H7 (cell line): ENCODE measurements at places on chromosomes 3 and 15. TPM values are rescaled to one million over a fixed set of nuclear protein-coding genes. Genes with fewer than 3 reads are reported as not detected.

IGDCC3 gene
- 38.3 and 39.7 TPM in 2 replicates for total RNA-seq

SLCO2A1 gene
- total RNA-seq: 0.33 and 2.4 TPM in 2 replicates

RTP4 gene
- not detected in 2 replicates for total RNA-seq

ADGRG7 gene
- total RNA-seq: not detected in 2 replicates

LDHAL6B gene
- total RNA-seq: not detected in 2 replicates

PIF1 gene
- 100 and 124 TPM in 2 replicates for total RNA-seq

KLHL6 gene
- 0.33 and 0.69 TPM in 2 replicates for total RNA-seq

CYP1A1 gene
- total RNA-seq: 0.45 and 0.78 TPM in 2 replicates

TMCO5A gene
- not detected in 2 replicates for total RNA-seq

COLQ gene
- 0.52 and 1.00 TPM in 2 replicates for total RNA-seq

CLDN18 gene
- total RNA-seq: 0.14 TPM in 1 of 2 replicates, not detected in the other

COMMD4 gene
- 125 and 169 TPM in 2 replicates for total RNA-seq

KCTD6 gene
- 22.9 and 24.7 TPM in 2 replicates for total RNA-seq

CLDN1 gene
- total RNA-seq: 0.62 and 0.67 TPM in 2 replicates

COL6A5 gene
- total RNA-seq: not detected in 2 replicates

ACP3 gene
- 0.62 and 2.5 TPM in 2 replicates for total RNA-seq

FYCO1 gene
- total RNA-seq: 4.9 and 7.5 TPM in 2 replicates

APEH gene
- 236 and 260 TPM in 2 replicates for total RNA-seq

POLQ gene
- 9.4 and 13.3 TPM in 2 replicates for total RNA-seq

NPHP3 gene
- total RNA-seq: 8.1 and 15.6 TPM in 2 replicates

MASP1 gene
- total RNA-seq: 1.2 and 4.1 TPM in 2 replicates

CDC25A gene
- total RNA-seq: 72.3 and 79.1 TPM in 2 replicates
